ENCODE measurements at places on chromosomes 3 and 15. TPM values are rescaled to one million over a fixed set of nuclear protein-coding genes. Genes with fewer than 3 reads are reported as not detected.

Gene IL17RB
- 1.4 TPM for total RNA-seq

- DNase-seq, result no peak
Measured at GRCh38 chr3:16449369-16449768, 64.1 kb downstream of the RFTN1 start.

Gene PLA2G4D
- total RNA-seq, result not detected

DNA sequence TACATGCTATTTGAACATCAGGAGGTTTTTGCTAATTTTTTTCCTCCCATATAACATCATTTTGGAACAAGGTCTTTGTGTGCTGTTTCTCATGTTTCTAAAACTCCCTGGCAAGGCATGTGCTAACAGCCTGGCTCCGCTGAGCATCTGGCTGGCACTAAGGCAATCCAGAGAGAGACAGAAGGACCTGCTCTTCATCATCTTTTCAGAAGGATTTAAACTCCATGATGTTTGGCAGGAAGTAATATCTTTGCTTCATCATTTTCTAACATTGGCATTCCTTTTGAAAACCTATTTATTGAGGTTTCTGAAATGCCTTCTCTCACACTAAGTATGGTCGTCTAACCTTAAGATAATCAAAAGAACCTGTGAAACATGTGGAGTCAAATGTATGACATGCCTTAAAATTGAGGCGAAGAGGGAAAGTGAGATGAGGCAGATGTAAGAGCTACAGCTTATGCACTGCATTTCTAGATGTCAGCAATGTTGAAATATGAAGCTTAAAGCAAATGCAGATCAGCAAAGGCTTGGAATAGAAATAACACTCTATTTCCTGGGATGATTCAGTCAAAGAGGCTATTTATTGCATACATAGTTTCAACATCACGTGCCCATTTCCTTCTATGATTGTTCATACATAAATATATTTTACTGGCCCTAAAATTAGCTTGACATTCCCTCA, 592.0 kb downstream of the ZNF385D start:
- DNase-seq, result no peak

- peak; percentile 78 for DNase-seq
Measured at GRCh38 chr3:100875239-100875638, 118.0 kb downstream of the ABI3BP start.

GRCh38 chr3:182179631-182180030, 467.9 kb downstream of the SOX2 start:
- DNase-seq, result no peak

Gene CHRNB4
- not detected for total RNA-seq

Gene ROBO2
- 0.29 TPM for total RNA-seq

DNA sequence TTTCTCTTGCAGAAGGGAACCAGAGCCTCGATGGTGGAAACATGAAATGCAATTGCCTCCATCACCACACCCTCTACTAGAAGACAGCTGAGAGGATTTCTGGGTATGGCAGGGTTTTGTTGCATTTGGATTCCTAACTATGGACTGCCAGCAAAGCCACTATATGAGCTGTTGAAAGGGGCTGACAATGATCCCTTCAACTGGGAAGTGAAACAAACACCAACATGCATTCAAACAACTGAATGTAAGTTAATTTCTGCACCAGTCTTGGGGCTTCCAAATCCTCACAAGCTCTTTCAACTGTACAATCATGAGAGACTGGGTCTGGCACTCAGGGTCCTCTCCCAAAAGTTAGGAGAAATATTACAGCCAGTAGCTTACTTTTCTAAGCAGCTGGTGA, 116.7 kb upstream of the PLCL2 start:
- no peak for DNase-seq

- no peak for DNase-seq
Measured at GRCh38 chr3:131388490-131388799, 6.9 kb downstream of the NUDT16 start.

DNA sequence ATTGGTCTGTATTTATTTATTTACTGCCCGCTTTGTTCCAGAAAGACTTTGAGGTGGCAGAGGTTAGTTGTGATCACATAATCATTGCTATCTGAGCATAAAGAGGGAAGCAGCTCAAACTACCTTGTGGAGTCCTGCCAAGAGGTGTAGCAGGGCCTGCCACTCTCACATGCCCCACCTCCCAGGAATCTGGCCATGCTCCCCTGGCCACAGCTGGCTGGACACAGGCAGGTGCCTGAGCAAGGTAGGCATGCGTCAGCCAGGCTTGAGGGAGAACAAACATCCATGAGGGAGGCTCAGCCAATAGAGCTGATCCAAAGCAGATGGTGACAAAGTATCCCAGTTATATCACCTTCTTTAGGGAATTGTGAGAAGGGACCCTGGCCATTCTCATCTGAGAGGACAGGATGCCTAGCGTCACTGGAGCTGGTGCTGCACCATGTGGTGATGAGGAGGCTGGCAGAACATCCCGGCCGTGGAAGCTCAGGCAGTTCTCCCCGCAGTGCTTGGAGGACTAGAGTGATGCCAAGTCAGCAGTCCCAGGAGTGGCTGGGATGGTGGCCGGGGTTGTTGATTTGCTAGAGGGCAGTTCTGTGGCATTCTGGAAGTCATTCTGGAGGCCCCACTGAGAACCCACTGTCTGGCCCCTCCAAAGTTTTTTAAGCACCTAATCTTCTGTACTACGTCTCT, 6.8 kb upstream of the POLG start:
- no peak for DNase-seq

- DNase-seq, result no peak
Measured at GRCh38 chr3:183381179-183381578, 47.2 kb downstream of the MCF2L2 start.

Gene SLC41A3
- 37.1 TPM for total RNA-seq

DNA sequence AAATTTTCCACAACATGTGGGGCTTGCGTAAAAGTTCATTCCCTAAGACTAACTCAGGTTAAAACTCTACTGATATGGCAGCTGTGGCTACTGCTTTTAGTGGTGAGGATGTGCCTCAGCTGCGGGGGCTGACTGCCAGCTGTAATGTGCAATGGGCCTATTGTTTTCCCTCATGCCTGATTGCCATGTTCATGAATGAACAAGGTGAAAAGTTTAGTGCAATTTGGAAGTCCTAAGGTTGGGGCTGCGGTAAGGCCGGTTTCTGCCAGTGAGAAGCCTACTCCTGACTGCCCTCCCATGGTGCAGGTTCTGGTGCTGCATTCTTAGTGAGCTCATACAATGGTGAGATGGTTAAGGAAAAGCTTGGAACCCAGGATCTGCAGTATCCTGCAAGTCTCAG, 10.9 kb upstream of the ALDH1L1 start:
- DNase-seq, result no peak

Gene CCR2
- total RNA-seq, result 2.2 TPM

DNA sequence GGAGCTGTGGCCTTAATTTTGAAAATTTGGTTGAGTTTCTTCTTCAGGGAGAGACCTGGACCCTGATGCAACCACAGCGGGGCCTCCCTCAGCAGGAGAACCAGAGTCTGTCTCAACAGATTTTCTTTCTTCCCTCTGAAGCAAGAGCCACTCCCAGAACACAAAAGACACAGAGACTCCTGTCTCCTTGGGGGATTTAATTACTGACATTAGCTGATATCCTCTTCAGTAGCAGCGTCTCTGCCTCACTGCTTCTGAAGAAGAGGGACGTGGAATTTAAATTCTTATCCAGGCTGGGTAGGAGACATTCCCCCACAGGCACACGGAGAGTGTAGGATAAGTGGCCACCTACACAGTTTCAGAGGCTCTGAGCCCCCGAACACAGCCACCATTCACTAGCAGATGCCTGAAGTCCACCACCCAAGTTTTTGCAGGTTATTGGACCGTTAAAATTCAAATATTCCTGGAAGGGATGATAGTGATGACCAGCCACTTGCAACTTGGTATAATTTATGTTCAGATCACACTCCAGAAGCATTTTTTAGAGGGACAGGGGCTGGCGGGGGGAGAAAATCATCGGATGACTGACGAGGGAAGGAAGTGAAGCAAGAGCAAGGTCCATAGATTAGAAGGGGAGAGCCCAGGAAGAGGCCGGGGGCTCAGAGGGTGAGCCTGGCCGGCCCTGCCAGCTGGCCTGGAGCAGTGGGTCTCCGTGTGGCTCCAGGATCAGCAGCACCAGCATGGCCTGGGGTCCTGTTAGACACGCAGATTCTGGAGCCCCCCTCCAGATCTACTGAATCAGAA, 109.7 kb downstream of the BDH1 start:
- DNase-seq, result no peak

- no peak for DNase-seq
Measured at GRCh38 chr15:30794388-30794787, 109.3 kb upstream of the FAN1 start.

GRCh38 chr3:19539518-19540392, 391.4 kb downstream of the KCNH8 start:
- no peak for DNase-seq

Gene FOXB1
- not detected for total RNA-seq

DNA sequence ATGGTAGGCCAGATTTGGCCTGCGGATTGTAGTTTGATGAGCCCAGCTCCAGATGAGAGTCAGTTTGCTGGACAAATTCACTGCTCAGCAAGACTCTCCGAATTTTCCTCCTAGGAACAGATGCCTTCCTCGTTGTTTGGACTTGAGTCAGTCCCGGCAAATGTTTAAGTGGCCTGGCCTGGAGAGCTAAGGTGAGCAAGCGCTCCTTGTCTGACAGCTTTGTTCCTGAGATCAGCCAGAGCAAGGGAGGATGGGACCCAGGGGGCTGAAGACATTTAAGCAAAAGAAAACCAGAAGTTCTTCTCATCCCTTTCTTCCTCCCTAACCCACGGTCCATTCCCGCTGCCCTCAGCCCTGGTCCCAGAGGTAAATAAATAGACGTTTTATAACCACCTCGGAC, 40.3 kb downstream of the POLR2M start:
- DNase-seq, result no peak

GRCh38 chr3:191358929-191359328, 28.6 kb upstream of the UTS2B start:
- no peak for DNase-seq

Gene UBP1
- 41.6 TPM for total RNA-seq

- DNase-seq, result no peak
Measured at GRCh38 chr3:95464346-95464745, 1350.0 kb upstream of the EPHA6 start.

DNA sequence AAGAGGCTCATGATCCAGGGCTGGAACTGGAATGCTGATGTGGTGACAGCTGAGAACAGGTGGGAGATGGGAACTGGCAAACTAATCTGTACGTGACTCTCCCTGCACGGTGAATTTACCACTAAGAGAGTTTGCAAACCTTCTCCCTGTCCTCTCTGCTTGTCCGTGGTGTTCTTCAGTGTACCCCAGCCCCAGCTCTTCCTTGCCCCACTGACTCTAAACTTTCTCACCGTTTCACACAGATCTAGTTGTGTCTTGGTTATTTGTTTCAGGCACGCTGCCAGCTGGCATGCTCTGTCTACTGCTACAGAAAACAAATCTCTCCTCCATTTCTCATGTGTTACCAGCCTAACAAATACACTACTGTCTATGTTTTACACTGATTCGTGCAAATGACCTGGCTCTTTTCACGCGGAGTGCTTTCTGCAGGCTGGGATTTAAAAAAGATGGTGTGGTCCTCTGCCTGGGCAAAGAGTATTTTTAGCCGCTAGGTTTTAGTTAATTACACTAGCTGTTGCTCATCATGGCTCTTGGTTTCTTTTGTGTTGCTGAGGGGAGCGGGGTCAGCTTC, 192.7 kb upstream of the LRIG1 start:
- DNase-seq, result peak; percentile 47
